ENCODE measurements at places on chromosomes 7 and 10.
A peak's percentile ranks its signal among the peaks of the same experiment; 100 is the strongest.

DNA sequence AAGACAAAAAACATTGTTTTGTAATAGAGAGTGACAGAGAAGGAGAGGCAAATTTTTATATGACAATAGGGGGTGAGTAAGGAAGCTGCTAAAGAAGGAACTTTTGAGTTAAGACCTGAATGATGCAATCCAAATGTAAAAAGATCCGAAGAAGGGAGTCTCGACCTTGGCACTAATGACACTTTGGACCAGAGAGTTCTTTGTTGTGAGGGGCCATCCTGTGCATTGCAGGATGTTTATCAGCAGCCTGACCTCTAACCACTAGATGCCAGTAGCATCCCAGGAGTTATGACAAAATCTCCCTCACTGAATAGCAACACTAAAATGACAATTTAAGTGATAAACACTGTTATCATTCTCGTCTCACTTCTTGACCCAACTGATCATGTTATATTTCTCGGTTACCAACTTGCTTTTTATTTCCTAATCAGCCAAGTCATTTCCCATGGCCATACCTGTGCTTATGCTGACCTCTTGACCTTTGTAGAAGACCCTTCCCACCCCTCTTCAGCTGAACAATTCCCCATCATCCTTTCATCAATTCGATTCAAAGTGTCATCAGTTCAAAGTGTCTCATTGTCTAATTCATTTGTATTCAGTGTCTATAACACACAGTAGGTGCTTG is 30.0 kb downstream of the DGKI start:
- DNase-seq: no peak

DNA sequence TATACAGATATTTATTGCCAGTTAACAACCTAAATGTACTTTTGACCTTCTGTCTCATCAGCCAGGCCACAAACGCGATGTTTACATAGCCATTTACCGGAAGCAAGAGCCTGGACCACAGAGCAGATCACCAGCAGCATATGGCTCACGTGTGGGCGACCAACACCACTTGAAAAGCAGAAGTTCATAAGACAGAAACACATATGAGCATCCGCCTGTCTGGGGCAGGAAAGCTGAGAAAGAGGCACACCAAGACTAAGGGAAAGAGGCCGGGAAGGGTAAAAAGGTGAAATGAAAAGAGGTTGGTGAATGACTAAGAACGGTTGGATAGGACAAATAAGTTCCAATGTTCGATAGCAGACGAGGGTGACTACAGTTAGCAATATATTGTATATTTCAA is 1.3 kb downstream of the ABCB1 start:
- peak; percentile 64 for DNase-seq

DNA sequence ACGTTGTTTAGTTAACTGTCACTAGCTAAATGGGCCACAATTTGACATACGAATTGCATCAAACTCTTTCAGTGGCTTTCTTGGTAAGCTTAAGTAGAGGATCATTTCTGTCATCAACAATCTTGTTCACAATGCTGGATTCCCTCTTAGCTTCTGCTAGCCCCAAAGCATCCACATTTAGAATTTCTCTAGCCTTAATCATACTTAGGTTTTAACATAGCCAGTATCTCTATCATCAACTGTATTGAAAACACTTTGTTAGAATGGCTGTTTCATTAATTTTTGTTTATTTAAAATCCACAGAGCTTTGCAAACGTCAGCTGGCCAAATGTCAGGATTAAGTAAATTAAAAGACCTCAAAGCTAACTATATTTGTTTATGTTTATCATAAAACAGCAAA is 41.1 kb downstream of the ABRAXAS2 start:
- DNase-seq: no peak

GRCh38 chr10:70088308-70088698 is 35.7 kb downstream of the MACROH2A2 start:
- no peak for DNase-seq

- DNase-seq: no peak
Observed at GRCh38 chr7:129308047-129308446, 83.2 kb downstream of the AHCYL2 start.

DNA sequence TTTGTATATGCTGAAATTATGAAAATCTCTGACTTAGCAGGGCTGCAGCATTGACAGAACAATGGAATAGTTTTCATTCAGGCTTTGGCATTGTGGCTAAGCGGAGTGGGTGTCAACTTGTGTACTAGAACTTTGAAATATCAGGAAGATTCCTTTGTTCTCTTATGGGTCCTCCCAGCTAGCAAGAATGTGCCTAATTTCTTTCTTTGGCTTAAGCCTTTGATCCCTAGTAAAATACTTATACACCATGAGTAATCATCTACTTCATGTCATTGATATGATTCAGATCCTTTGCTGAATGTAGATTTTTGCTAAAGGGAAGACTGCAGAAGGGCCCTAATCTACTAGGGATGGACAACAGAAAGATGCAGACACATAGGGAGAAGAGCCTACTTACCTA is 6.2 kb downstream of the AVL9 start:
- no peak for DNase-seq

- DNase-seq: no peak
Observed at GRCh38 chr10:72009425-72010081, 45.4 kb downstream of the CHST3 start.

GRCh38 chr7:50228148-50228547 is 76.4 kb upstream of the IKZF1 start:
- no peak for DNase-seq

DNA sequence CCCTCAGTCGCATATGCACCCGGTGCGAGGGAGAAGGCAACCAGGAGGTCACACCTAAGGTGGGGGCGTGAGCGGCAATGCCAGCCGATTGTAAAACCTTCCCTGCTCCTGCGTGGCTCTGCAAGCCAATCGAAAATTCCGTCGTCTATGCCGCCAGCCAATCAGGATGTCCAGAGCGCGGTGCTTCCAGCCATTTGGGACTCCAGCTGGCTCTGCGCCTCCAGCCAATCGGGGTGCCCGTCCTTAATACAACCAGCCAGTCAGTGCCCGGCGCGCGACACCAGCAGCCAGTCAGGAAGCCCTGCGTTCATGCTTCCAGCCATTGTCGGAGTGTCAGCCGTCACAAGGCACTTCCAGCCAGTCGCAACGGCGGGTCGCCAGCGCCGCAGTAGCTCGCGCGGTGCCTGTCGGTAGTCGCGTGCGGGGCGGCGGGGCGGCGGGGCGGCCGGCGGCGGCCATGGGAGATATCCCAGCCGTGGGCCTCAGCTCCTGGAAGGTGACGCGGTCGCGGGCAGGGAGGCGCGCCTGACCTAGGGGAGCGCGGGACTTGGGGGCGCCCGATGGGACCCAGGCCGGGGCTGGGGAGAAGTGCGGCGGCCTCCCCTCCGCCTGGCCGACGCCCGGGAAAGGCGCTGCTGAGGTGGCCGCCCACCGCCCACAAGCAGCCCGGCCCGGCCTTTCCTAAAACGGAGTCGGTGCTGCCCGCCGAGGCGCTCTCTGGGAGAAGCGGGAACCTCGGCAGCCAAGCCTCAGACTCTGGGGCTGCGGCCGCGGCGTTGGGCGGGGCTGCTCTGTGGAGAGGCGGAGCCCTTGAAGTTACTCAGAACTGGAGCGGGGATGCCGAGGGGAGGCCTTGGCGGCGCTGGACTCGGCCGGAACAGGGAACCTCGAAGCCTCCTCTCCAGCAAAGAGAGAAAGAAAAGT is at the start of gene AKR1E2:
TSS of gene AKR1E2 (plus strand) at position 340 of the 924 bp plus-strand sequence. CDS start at position 458, 118 bp downstream.
- peak; percentile 91 for DNase-seq

- DNase-seq: no peak
Observed at GRCh38 chr7:40833191-40833887, 698.5 kb downstream of the SUGCT start.

GRCh38 chr7:1547777-1548437 is 8.1 kb downstream of the TMEM184A start:
- no peak for DNase-seq

- DNase-seq: no peak
Observed at GRCh38 chr7:40175725-40176510, 41.1 kb downstream of the SUGCT start.

- DNase-seq: no peak
Observed at GRCh38 chr10:77637532-77638320, at the start of gene KCNMA1. KCNMA1 (minus strand) TSS chr10:77637808.

- no peak for DNase-seq
Observed at GRCh38 chr7:112940314-112940732, 146.3 kb downstream of the GPR85 start.

DNA sequence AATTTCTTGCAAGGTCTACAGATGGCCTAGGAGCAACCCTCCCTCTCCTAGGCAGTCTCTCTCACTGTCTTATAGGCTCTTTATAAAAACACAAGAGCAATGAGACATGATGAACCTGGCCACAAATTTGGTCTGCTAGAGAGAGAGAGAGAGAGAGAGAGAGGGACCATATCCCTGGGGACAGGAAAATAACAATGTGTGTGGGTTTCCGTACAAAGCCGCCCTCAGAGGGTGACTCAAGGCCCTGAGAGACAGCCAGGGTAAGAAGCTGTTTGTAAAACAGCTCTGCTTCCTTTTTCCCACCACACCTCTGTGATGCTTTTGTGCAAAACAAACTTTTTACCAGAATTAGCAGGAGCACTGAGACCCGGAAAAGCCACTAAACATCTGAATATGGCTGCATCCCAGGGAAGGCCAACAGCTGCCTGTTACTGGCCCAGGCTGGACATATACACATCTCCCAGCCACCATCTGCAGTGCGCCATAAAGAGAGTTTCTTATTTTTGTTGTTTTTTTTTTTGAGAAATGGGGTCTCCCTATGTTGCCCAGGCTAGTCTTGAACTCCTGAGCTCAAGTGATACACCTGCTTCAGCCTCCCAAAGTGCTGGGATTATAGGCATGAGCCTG is 18.4 kb downstream of the GIMAP5 start:
- DNase-seq: peak; percentile 87

DNA sequence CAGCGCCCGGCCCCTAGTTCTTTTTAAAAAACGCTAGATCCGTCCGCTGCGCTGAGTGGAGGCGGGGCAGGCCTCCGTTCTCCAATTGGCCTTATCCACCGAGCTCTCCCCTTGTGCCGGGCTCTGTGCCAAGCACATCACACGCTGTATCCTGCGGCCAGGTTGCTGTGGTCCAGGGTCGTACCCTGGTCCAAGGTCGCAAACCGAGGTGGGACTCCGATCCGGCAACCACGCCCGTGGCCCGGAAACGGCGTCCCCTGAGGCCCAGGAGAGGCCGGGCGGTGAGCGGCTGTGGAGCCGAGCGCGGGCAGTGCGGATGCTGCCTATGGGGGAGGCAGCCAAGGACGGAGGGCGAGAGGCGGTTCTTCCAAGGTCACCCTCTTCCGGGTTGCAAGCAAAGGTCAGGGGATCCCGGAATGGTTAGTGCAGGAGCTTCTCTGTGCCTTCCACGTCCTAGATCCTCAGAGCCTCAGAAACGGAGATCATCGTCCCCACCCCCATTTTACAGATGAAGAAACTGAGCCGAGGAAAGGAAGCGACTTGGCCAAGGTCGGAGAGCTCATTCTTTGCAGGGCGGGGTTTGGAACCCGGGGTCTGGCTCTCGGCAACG is 72.4 kb upstream of the LRRC4 start:
- DNase-seq: no peak

GRCh38 chr7:45225948-45226335 is 68.4 kb downstream of the RAMP3 start:
- DNase-seq: no peak

DNA sequence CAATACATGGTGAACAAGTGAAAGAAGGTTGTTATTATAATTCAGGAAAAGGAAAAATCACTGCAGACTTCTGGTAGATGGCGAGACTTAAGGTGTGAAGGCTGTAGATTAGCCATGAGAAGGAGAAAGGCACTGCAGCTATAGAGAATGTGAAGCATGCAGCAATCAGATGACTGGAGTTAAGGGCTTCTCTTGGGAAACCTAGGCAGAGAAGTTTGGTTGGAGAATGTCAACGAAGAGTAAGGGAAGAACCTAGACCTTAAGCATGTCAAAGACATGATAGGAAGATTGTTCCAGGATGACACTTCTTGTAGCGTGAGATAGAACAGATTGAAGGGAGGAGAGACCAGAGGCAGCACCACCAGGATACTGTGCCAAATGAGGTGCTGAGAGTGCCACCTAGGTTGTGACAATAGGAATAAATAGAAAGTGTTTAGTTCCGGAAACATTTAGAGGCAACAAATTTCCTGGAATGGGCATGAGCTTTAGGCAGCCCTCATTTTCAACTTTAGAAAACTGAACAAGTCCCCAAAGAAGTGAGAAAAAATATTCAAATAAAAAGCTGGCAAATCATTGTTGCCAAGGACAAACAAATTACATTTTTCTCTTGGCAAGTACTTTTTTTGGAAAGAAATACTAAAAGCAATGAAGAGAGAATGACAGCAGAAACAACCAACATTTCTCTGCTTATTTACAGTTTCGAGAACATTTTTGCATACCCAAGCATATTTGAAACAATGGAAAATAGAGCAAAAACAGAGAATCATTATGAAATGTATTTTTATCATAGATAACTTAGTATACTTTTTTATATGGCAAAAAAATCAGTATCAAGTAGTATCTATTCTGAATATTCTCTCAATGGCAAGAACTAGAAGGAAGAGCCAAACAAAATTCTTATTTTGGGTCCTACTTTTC is 4.9 kb downstream of the LRRC17 start:
- DNase-seq: no peak

GRCh38 chr10:79350407-79351154 is 3.3 kb downstream of the PPIF start:
- DNase-seq: no peak

GRCh38 chr10:31321396-31321941 is 2.5 kb downstream of the ZEB1 start:
- DNase-seq: peak; percentile 64

- DNase-seq: no peak
Observed at GRCh38 chr7:122520971-122521555, 177.9 kb downstream of the RNF133 start.

DNA sequence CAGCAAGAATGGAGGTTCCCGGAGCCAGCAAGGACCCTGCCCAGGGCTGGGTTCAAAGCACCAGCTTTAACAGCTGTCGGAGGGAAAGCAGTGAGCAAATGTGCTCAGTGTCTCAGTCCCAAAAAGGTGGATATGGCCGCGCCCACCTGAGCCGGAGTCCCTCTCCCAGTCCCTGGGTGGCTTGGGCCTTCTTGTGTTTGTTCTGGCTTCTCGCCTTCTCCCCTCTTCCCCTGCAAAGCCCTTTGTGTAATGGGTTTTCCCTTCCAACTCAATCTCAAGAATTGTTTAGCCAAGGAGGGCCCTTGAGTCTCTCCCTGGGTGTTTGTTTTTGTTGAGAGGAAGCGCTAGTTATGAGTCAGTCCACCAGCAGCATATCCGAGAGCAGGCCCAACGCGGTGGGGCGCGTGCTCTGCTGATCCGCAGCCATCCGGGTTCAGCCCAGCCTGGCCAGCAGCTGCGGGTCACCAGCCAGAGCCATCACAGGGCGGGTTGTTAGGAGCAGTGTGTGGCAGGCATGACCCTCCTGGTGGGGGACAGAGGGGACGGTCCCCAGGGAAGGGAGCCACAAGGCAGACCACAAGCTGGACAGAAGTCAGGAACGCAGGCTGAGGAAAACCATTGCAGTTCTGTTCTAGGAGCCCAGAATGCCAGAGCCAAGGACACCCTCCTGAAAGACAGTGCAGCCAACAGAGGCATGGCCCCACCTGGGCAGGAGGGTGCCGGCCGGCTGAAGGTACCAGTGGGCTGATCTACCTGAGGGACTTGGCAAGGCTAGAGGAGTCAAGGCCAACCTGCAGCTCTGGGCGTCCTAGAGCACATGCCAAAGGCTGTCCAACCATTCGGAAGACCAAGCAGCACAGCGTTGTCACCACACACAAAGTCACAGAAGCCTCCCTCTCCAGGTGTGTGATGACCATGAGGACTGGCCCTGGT is 21.3 kb downstream of the CALML3 start:
- peak; percentile 16 for DNase-seq

Data from CD4-positive, alpha-beta T cell treated with Interleukin-15 for 1 hour (primary cell).